T-helper 22 cell (primary cell): ENCODE measurements at places on chromosomes 1 and 21.

DNA sequence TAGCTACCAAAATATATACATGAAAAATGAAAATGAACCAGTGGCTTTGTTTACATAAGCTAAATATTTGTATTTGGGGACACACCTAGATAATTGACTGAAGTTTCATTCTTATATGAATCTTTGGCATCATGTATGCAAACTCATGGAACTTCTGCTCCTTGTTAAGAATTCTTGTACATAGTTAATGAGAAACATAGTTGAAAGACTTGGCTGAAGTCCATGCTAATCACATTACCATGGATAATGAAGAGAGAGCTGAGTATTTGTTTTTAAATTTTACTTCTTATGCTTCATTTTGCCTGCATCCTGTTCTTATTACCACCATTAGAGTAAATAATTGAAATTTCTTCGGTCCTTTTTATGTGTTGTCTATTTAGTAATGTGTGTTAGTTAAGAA lies 108.8 kb downstream of the LRRC53 start:
- DNase-seq, result no peak

DNA sequence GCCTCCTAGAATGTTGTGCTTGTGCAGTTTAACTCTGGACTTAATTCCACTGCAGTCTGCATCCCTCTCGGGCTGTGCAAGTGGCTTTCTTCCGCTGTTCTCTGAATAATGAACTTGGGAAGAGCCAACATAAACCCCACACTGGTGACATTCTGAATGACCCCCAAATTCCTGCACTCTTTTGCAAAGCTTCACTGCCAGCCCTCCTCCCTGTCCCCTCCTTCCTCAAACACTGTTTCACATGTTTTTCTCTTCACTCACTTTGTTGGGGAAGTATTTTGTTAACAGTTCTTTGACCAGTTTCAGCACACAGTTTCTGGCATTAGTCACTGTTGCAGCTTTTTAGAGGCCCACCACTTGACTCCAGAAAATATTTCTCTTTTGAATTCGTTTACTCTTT lies 39.7 kb downstream of the GNG12 start:
- no peak for DNase-seq

- no peak for DNase-seq
Measured at GRCh38 chr1:239995281-239995680, 96.4 kb upstream of the FMN2 start.

DNA sequence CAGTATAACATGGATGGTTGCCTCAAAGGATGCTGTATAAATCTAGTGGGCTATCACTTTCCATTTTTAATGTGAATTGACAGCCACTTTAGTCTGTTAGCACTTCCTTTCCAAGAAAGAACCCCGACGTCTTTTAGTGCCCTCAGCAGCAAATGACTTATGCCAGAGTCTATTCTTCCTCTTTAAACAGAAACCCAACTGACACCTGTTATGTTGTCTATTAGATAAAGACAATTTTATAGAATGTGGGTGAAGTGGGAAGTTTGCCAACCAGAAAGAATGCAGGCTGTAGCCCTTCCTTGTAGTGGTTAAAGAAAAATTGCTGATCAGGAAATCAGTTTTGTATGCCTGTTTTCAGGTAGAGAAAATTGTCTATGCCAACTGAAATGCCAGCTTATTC lies 344.9 kb downstream of the ZNF326 start:
- no peak for DNase-seq

DNA sequence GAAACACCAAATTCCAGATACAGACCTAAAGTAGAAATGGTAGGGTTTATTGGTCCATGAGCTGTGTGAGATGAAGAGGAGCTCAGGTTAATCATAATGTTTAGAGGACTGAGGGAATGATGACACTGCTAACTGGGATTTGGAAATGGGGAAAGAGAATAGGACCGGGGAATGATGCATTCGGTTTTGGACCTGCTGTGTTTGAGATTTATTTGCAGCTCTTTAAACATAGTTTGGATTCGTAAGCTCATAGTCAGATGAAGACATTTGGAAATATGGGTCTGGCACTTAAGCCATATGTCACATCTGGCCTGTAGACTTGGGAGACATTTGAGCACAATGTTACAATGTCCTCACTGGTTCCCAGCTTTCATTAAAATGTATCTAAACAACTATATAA lies 127.9 kb upstream of the DUSP10 start:
- no peak for DNase-seq

- peak; percentile 0 for DNase-seq
Measured at GRCh38 chr1:248618878-248619277, 16.0 kb downstream of the OR2T11 start.

DNA sequence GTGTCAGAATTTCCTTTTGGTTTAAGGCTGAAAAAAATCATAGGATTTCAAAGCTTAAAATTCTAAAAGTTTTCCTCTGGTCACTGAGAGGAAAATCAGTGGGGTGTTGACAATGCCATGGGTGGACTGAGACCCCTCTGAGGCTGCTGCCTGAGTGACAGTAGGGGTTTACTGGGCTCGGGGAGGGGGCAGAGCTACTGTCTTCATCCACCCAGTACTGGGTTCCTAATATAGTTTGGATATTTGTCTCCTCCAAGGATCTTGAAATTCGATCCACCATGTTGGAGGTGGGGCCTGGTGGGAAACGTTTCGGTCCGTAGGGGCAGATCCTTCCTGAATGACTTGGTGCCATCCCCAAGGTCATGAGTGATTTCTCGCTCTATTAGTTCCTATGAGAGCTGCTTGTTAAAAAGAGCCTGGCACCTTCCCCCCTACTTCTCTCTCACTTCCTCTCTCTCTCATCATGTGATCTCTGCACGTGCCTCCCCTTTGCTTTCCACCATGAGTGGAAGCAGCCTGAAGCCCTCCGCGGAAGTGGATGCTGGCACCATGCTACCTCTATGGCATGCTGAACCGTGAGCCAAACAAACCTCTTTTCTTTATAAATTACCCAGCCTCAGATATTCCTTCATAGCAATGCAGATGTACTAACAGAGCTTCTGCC lies 72.3 kb downstream of the MAP10 start:
- no peak for DNase-seq

DNA sequence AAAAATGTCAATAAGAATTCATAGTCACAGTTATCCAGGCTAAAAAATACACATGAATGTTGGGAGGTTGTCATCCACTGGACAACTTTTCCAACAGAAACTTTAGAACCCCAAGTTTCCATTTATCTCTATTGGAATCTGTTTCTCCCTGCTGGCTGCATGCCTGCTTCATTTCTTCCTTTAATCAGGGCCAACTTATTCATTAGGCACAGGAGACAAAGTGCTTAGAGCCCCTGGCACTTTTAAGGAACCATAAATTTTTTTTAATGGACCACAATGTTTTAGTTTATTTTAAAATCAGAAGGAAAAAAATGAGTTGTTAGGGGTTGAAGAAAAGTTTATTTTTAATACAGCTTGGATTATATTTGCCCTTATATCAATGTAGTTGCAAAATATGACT lies 26.7 kb upstream of the C2CD2 start:
- DNase-seq, result no peak

DNA sequence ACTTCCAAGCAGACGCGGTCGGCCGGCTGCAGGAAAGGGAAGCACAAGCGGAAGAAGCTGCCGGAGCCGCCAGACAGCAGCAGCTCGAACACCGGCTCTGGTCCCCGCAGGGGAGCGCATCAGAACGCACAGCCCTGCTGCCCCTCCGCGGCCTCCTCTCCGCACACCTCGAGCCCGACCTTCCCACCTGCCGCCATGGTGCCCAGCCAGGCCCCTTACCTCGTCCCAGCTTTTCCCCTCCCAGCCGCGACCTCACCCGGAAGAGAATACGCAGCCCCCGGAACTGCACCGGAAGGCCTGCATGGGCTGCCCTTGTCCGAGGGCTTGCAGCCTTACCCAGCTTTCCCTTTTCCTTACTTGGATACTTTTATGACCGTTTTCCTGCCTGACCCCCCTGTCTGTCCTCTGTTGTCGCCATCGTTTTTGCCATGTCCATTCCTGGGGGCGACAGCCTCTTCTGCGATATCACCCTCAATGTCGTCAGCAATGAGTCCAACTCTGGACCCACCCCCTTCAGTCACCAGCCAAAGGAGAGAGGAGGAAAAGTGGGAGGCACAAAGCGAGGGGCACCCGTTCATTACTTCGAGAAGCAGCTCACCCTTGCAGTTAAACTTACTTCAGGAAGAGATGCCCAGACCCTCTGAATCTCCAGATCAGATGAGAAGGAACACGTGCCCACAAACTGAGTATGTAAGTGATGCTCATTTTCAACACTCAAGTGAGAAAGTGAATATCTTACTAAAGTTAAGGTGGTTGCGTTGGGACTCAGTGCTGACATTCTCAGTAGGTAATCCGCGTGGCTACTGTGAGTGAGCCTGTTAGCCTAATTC lies 25.5 kb downstream of the UTS2 start:
- no peak for DNase-seq

- DNase-seq, result no peak
Measured at GRCh38 chr1:156639601-156640101, 2.3 kb upstream of the BCAN start.

DNA sequence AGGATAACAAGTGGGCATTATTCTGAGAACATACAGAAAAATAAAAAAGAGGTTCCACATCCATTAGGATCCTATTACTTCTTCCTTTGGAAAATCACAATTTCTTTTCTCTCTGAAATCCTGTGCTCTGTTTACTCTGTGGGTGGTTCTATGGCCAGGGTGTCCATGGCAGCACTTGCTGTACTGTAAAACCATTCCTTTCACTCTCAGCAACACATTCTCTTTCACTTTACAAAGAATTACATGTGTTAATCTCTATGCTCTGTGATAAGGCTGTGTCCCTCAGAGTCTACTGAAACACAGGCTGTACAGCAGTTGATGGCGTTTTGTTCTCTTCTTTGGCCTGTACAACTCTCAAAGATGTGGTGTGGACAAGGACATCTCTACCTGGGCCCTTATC lies 524.1 kb downstream of the PTBP2 start:
- DNase-seq, result no peak

DNA sequence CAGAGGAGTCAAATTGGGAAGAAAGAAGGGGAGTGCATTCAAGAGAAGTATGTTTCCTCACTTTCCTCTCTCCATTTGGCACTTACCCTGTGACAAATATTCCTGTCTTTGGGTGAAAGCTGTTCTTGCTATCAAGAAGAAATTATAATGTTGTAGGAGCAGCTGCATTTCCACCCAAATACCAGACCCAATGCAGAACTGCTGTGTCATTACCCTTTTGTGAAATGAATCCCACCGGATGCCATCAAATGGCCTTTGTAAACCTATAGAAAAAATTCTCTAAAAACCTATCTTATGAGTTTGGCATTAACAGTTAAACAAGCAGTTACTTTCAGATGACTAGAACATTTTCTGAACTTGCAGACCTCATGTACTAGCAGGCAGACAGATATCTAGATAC lies 16.7 kb upstream of the PALMD start:
- no peak for DNase-seq

GRCh38 chr1:25245809-25246599 lies 1.2 kb downstream of the RSRP1 start:
- no peak for DNase-seq
